ENCODE measurements at places on chromosomes 16 and 17.
A peak's percentile ranks its signal among the peaks of the same experiment; 100 is the strongest.

GRCh38 chr16:64013856-64014255 is 1108.0 kb downstream of the CDH11 start:
- DNase-seq: no peak

GRCh38 chr16:79964104-79964503 is 363.6 kb upstream of the MAF start:
- no peak for DNase-seq

DNA sequence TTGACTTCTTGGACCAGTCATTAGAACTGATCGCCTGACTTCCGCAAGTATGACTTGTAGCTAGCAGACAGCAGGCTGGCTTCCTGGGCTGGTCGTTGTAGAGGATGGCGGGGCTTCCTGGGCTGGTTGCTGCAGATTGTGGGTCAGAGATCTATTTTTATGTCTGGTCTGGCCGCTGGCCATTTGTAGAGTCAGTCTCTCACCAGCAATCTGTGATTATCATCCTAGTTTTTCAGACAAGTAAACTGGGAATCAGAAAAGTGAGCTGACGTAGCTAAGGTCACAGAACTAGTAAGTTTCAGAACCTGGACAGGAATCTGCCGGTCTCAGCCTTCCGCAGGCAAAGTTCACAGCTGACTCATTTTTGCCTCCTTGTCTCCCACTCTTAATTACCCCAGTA is 19.1 kb downstream of the GPR142 start:
- DNase-seq: no peak

DNA sequence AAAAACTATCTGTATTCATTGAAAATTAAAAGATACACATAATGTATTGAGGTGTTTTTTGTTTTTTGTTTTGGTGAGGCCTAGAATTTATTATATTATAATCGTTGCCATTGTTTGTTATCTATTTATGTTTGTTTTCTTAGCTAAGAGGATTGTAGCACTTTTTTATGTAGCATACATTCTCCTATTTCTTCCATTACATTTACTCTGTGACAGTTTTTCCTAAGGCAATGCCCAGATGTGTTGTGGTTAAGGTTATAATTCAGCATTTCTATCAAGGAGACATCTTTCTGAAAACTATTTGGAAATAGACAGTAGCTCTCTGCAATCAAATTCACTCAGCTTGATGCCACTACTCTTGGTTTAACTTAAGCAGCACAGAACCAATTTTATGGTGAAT is 161.6 kb downstream of the PPM1E start:
- no peak for DNase-seq

GRCh38 chr16:88363239-88363891 is 19.4 kb upstream of the ZNF469 start:
- DNase-seq: no peak

DNA sequence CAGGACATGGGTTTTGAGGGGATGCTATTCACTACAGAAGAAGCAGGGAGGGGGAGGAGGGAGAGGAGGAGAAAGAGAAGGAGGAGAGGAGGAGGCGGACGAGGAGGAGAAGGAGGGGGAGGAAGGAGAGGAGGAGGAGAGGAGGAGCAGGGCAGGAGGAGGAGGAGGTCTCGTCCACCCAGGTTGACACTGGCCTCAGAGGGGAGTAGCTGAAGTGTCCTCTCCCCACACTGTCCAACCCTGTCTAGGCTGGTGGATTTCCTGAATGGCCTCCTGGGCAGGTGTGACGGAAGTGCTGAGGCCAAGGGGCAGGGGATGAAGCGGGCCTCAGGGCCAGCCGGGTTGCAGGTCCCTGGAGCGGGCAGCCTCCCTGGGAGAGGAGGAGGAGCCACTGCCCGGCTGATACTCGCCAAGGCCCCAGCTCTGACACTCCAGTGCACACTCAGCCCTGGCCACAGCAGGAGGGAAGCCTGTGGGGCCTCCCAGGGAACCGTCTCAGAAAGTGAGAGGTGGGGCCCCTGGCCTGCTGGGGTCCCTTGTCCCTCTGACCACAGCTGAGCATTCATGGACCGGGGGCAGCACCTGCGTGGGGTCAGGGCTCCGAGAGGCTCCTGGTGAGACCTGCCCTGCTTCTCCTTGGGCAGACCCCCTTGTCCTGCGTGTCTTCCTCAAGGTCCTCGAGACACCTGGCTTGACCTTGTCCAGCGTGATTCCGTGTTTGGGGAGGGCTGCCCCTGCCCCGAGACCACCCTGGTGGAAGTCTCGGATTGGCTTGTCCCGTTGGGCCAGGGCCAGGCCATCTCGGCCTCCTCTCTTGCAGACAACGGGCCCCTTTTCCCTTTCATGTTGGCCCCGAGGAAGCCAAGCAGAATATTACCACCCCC is 200.6 kb upstream of the CIBAR2 start:
- no peak for DNase-seq

- DNase-seq: no peak
These were observed 15.9 kb downstream of the PSMB3 start for GRCh38 chr17:38768417-38768816.

GRCh38 chr17:35808240-35808961 is 883 bp upstream of the TAF15 start:
- peak; percentile 21 for DNase-seq

GRCh38 chr17:72714357-72714966 is 378.0 kb downstream of the SLC39A11 start:
- peak; percentile 51 for DNase-seq

DNA sequence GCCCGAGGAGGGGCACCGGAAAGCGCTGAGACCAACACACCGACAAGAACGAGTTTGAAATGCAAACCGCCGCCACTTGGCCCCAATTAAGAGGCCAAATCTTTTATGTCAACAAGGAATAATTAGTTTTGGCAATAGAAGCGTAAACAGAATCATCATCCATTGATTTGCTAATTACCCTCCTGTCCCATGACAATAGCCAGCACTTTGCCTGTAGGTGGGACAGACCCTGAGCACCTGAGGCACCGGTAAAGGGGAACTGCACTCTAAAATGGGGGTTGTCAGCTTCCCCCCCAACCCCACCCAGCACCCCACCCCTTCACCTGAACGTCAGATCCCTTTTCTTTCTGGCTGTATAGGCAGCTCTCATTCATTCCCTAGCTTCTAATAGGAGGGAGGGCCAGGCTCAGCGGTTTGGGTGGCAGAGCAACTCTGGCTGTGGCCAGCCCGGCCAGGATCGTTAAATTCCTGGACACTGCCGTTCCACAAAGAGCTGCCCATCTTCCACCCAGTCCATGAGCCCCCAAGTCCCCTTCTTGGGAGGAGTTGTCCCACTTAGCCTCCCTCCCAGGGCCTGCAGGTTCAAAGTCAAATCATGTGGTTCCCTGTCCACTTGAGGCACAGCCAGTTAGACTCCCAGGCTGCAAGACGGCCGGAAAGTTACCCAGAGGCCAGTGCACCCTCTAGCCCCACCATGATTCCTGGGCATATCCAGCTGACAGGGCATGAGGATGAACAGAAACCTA is 45.8 kb downstream of the WNT3 start:
- DNase-seq: peak; percentile 25

- DNase-seq: no peak
These were observed 25.0 kb upstream of the BCAS3 start for GRCh38 chr17:60652454-60653247.

GRCh38 chr16:85329059-85329812 is 217.0 kb upstream of the CIBAR2 start:
- peak; percentile 56 for DNase-seq

- peak; percentile 36 for DNase-seq
These were observed 1.6 kb upstream of the CCL14 start for GRCh38 chr17:35988164-35988563.

DNA sequence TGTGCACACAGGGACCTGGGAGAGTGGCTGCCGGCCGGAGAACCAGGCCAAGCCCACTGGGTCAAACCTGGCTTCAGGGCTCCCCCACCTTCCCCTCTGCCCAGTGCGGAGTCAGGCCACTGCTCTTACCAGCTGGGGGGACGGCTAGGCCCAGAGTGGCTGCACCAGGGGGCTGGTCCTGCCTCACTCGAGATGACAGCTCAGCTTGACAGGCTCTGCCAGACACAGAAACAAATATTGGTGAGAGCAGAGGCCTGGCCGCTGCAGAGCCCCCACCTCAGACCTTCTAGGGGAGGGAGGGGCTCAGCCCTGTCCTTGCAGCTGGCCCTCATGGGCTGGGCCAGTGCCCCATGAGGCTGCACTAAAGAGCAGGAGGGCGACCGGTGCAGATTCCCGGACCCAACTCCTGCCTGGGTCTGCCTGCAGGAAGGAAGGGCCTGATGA is 4.5 kb downstream of the NUDT16L1 start:
- DNase-seq: no peak

DNA sequence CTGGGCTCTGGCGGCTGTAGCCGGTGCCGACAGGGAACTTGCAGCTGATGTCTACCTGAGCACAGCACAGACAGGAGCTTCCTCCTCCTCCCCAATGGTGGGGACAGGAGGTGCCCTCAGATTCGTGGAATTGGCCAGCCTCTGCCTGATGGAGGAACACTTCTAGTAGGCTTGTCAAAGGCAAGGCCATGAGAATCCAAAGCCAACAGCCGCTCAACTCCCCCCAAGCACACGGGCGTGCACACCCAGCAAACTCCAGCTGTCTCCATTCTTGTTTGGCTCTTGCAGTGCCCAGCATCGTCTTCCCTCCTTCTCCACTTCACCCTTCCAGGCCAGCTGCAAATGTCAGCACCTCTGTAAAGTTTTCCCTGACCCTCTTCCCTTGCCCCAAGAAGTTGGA is 35.1 kb downstream of the SCNN1G start:
- DNase-seq: no peak

DNA sequence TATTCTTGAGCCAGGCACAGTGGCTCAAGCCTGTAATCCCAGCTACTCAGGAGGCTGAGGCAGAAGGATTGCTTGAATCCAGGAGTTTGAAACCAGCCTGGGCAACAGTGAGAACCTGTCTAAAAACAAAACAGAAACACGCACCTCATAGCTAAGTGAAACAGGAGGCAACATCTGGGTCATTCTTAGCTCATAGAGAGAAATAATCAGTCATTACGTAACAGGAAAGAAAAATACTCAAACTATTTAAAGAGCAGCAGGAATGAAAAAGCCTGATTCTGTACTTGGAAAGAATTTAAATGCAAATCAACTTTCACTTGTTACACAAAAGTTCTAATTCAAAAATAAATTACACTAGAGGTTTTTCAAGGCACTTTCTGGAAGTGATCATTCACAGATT is 17.2 kb downstream of the CHCT1 start:
- DNase-seq: no peak

- DNase-seq: peak; percentile 18
These were observed 45.2 kb upstream of the GSG1L start for GRCh38 chr16:28108590-28109247.

DNA sequence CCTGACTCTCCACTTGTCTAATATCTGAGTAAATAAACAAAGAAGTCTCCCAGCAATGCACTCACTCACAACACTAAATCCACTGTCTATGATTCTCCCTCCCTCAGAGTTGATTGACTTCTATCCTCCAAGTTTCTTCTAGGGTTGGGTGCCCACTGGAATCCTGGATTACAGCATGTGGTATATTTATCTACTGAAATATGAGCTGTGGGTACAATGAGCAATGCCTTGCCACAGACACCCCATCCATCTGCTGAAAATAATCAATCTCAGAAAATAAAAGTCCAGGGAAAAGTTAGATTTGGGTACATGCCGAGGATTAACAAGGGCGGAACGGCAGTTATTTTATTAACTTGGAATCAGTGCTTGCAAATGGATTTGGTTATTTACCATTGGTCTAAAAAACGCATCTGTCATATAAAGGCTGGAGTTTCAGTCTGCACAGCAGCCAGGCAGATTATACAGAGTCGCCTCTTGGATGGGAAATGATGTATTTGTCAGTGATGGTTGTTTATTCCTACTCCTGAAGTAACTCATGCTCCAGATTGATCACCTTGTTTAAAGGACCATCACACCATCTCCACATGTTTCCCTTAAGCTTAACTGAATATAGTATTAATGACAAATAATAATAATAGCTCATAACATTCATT is 193.9 kb upstream of the SOX9 start:
- no peak for DNase-seq

GRCh38 chr16:23103603-23104002 is 45.6 kb downstream of the USP31 start:
- DNase-seq: no peak

- DNase-seq: no peak
These were observed 35.3 kb upstream of the MMP2 start for GRCh38 chr16:55443434-55444346.

Measured in stomach (tissue), 19 donors.